ENCODE measurements at places on chromosomes 2 and 18.

DNA sequence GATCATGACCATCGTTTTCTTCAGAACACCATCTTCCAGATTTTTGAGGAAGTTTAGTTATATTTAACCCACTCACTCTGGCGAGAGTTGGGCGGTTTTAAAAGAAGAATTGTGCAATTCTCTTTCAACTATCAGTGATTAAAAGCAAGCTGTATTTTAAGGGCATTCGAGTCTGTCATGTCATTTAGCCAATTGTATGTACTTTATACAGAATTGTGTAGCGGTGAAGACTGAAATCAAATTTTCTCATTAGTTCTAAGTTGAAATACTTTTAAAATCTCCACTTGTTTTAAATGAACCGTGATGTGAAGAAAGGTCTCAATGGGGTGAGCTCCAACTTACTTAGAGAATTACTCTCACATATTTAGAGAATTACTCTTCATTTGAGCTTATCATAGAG is 214.6 kb upstream of the DTNA start:
- DNase-seq, result no peak

GRCh38 chr2:120804459-120804858 is 68.8 kb downstream of the GLI2 start:
- DNase-seq, result no peak

- DNase-seq, result no peak
Measured at GRCh38 chr2:85281553-85281952, 46.2 kb downstream of the TGOLN2 start.

DNA sequence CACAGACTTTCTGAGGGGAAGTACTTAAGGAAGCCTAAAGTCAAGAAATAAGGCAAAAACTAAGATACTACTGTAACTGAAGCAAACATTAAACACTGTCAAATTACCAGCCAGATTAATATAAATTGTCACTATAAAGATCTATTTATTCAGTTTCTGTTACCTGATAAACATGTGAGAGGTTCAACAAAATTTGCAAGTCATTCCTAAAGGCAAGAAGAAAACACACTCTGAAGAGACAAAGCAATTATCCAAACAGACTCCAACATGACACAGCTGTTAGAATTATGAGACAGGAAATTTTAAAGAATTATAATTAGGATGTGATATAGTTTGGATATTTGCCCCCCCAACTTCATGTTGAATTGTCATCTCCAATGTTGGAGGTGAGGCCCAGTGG is 140.4 kb upstream of the COL3A1 start:
- no peak for DNase-seq

GRCh38 chr2:97747285-97747684 is 33.9 kb downstream of the ZAP70 start:
- DNase-seq, result no peak

DNA sequence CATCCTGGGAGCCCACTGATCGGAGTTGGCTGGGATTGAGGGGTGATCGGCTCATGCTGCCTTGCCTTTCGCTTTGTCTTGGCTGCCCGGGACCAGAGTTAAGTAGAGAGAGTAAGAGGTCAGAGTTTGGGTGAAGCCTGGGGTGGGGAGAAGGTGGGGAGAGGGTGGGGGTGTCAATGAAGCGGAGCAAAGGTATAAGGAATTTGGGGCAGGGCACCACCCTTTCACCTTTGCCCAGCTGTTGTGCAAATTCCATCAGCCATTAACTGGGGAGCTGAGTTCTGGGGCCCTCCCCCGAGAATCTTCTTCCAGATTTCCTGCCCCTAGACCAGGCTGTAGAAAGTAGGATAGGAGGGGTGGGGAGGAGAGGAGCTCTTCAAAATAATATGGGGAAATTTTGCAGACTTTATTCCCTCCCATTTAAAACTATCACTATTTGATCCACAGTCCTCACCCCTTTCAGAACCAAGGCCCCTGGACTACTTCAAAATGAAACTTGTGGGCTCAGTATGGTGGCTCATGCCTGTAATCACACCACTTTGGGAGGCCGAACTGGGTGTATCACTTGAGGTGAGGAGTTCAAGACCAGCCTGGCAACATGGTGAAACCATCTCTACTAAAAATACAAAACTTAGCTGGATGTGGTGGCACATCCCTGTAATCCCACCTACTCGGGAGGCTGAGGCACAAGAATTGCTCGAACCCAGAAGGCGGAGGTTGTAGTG is at the start of gene SLC23A3:
Gene SLC23A3 (minus strand): TSS at position 100 of the 725 bp plus-strand sequence. CDS start 45 bp downstream, at position 55.
- DNase-seq, result no peak

- DNase-seq, result no peak
Measured at GRCh38 chr18:7158216-7158615, 40.6 kb upstream of the LAMA1 start.

Data from NCI-H524 treated with DMSO at 0.1 percent for 48 hours (cell line).